ENCODE measurements at places on chromosomes 1 and 21. TPM values are rescaled to one million over a fixed set of nuclear protein-coding genes. Genes with fewer than 3 reads are reported as not detected.

- no peak for DNase-seq
Measured at GRCh38 chr1:72462186-72462905, 180.0 kb upstream of the NEGR1 start.

RASAL2 gene
- total RNA-seq = not detected

GRCh38 chr1:153485863-153486262 is 25.4 kb upstream of the S100A7 start:
- no peak for DNase-seq

GRCh38 chr1:65799601-65800000 is 6.9 kb downstream of the PDE4B start:
- DNase-seq = no peak

- DNase-seq = peak; percentile 34
Measured at GRCh38 chr1:197911111-197911856, 5.9 kb upstream of the LHX9 start.

DNA sequence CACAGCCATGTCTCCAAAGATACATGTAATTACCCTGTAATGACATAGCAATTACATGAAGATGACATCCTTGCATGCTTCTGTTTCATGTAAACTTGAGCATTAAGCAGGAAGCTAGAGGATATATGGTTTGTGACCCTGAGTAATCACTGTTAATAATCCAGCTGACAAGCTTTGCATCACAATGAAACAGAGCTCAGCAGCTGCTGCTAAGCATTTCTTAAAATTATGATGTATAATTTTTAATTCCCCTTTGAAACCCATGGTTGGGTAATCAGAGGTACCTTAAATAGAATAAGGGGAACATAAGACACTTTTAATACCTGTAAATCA is 293.5 kb downstream of the NTNG1 start:
- DNase-seq = no peak

DNA sequence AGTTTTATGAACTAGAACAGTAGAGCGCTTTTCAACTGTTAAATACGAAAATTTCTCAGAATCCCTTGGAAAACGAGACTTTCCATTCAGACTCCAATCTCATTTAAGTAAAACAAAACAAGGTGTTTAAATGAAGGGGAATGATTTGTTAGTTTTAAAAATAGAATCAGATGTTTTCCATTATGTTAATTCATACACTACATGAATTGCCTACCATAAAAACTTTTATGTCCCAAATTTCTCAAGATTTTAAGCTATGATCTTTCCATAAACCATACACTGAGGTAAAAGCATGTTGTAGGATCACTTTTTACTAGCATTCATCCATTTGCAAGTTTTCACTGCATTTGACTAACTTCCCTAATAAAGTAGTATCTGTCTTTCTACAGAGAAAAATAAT is 180.3 kb upstream of the ZP4 start:
- DNase-seq = no peak

GRCh38 chr1:39898648-39899603 is 2.8 kb downstream of the MYCL start:
- DNase-seq = no peak

GRCh38 chr1:184473176-184473966 is 86.5 kb downstream of the C1orf21 start:
- no peak for DNase-seq

GIPC2 gene
- 0.41 TPM for total RNA-seq

FOXO6 gene
- total RNA-seq = 0.68 TPM

DNA sequence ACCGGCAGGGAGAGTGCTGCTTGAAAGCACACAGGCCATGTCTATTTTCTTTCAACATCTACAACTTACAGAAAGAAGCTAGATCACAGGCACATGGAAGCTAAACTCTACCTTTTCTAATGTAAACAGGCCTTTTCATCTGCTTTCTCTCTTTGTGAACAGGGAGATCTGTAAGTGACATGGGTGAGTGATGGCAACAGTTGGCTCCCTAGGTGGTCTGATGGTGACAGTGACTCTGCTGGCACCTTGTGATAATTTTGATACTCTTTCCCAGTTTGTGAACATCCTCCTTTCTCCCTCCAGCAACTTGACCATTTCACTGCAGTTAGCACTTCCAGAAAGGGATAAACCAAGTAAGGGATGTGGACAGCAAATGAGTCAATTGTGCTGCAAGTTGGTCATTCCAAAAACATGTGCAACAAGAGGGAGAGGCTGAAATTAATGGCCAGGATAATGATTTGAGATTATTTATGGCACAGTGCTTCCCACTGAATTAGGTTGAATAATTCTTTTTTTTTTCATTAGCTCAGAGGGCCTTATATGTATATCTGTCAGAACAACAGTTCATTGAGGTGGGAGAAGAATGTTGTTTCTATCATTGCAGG is 89.5 kb downstream of the XCL2 start:
- no peak for DNase-seq

DNA sequence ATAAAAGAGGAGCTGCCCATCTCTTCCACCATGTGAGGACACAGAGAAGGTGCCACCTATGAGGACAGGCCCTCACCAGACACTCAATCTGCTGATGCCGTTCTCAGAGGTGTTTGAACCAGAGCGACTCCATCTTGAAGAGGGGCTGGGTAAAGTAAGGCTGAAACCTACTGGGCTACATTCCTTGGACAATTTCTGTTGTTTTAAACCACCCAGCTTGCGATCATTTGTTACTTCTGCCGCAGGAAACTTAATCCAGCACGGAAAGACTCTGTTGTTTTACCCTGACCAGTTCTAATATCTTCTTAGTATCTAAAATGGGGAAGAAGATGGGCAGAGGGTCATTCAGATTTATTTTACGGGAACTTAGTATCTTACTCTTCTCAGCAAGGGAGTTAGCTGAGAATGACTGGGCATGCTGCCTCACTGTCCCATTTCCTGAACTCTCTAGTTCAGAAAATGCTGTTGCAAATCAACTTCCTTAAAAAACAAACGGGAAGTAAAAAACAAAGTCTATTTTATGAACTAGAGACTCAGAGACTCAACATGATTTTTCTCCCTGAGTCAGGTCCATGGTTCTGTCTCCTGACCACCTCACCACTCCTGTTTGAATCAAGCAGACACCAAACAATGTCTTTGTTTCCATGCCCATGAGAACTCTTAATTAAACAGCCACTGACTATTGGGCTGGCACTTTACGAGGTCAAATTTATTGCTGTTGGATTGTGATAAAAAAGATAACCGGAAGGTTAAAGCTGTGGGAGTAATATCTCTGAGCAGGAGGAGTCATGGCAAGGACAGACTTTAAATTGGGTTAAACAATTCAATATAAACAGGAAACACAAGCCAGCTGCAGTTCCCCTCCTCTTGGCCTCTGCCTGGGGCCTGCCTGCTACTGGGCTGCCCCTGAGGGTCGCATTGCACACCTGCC is 23.8 kb upstream of the IFNAR1 start:
- no peak for DNase-seq

DNA sequence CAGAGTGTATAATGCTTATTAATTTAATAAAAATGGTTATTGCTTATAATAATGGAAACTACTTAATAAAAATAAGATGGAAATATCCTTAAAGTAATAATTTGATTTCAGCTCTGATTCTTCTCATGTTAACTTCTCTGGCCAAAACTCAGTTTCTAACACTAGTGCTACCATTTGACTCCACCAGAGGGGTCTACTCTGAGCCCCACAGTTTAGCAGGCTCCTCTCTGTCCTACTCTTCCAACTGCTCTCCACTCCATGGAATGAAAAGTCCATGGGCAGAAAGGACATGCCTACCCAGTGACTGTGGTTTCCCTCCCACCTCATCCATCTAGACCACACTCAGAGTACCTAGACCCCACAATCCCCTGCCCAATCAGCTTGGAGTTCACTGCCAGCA is 489.1 kb upstream of the CAMK1G start:
- DNase-seq = no peak

GRCh38 chr1:184708084-184708676 is 46.5 kb downstream of the EDEM3 start:
- no peak for DNase-seq

DNA sequence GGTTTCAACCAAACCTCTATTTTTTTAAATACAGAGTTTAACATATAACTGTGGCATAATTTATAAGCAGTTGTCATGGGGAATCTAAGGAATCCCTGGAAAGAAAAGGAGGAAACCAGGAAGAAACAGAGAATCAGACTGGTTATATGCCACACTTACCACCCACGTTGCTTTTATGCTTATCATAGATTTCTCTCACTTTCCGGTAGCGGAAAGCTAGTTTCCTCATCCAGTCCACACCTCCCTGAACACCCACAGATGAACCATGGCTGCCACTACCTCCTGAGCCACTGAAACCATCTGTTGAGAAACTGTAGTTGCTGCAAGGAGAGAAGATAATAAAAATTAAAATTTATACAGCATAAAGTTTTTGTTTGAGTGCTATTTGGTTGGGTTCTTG is 33.5 kb downstream of the XKR8 start:
- DNase-seq = peak; percentile 22

GPR25 gene
- 0.34 TPM for total RNA-seq

DNA sequence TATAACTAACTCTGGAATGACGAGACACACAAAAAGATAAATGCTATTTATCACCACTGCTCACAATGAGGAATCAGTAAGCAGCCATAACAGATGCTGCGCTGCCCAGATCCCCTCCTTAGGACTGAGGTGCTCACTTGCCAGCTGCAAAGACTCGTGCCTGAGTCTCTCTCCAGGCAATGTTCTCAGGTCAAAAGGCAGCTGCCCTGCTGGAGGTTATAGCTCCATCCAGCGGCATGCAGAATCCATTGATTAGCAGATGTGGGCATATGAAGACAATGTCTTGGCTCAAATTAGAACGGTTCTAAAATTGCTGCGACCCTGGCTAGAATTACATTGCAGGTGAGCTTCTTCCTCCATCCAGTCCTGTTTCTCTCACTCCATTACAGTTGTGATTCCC is 328.2 kb upstream of the CHRM3 start:
- DNase-seq = no peak

NR1I3 gene
- not detected for total RNA-seq

OLFML2B gene
- not detected for total RNA-seq

DNA sequence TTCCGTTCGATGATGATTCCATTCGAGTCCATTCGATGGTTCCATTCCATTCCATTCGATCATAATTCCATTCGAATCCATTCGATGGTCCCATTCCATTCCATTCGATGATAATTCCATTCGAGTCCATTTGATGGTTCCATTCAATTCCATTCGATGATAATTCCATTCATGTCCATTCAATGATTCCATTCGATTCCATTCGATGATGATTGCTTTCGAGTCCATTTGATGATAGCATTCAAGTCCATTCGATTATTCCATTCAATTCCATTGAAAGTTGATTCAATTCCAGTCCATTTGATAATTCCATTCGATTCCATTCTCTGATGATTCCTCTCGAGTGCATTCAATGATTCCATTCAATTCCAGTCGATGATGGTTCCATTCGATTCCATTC is 3895.3 kb downstream of the SRGAP2C start:
- no peak for DNase-seq

PAPPA2 gene
- total RNA-seq = 0.07 TPM

- no peak for DNase-seq
Measured at GRCh38 chr21:42473498-42474042, 22.5 kb downstream of the RSPH1 start.

TAL1 gene
- total RNA-seq = not detected

GRCh38 chr1:215083383-215083961 is 935 bp downstream of the KCNK2 start:
- DNase-seq = no peak

DNA sequence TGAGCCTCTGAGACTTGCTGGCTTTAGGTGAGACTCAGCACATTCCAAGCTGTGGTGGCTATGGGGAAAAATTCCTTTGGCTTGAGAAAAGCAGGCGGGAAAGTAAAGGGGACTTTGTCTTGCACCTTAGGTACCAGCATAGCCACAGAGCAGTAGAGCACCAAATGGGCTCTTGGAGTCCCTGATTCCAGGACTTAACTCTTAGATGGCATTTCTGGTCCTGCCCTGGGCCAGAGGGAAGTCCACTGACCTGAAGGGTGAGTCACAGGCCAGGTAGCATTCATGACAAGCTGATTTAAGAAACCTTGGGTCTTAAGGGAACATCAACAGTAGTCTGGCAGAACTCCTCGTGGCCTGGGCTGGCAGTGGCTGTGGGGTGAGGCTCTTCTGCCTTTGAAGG is 344.7 kb downstream of the DUSP10 start:
- no peak for DNase-seq

FYB2 gene
- total RNA-seq = not detected

FAM3B gene
- total RNA-seq = not detected

SH3BGR gene
- 4.5 TPM for total RNA-seq

DNA sequence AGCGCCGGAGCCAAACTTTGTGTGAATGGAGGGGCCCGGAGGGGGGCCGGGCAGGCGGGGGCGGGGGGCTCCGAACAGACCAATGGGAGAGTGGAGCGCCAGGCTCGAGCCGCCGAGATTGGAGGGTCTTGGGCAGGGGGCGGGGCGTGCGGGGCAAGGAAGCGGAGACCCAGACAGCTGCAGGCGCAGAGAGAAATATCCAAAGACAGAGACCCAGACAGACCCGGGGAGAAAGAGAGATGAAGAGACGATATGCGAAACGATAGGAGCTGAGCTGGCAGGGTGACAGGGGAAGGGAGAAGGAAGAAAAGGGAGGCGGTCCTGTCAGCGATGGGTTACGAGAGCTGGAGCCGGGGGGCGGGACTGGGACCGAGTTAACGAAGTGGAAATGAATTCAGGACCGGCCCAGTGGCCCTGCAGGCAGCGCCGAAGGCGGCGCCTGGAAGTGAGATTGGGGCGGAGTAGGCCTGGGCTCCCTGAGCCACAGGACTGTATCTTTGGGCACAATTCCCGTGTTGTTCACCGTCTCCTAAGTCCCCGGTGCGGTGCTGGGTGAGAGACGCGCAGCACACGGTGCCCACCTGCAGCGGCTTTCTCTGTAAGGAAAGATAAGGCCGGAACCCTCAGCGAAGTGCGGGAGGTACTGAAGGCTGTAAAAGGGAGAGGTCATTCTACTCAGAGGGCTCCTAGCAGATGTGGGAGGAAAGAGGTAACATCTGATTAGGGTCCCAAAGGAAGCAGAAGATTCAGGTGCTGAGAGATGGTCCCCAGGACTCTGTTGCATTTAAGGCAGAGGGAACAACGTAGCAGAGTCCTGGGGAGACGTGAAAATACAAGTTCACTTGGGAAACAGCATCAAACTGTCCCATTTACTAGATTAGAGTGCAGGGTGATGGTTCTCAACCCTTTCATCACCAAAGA is 543 bp upstream of the KCNJ10 start:
- peak; percentile 78 for DNase-seq

GRCh38 chr1:37308031-37308960 is 166.1 kb upstream of the ZC3H12A start:
- DNase-seq = no peak

DNA sequence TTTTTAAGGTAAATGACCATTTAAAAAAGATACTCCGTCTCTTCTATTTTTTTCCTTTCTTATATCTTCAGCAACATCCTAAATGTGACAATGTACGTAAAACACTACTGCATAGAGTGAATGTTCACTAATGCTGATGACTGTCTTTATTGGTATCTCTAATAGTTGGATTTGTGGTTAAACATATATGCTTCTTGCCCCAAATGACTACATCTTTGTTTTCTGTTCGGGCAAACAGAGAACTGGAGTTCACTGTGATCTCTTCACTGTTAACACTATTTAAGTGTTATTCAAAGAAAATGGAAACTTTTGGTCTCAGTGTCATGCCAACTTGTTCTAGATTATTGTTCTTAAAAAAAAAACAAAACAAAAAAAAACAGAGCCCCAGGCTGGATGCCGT is 109.4 kb downstream of the KIF26B start:
- DNase-seq = no peak

- DNase-seq = no peak
Measured at GRCh38 chr1:84712276-84712874, 22.1 kb upstream of the SSX2IP start.

All from activated CD8-positive, alpha-beta T cell treated with anti-CD3 and anti-CD28 coated beads for 36 hours (primary cell).